ENCODE measurements at places on chromosomes 2 and 18.
A peak's percentile ranks its signal among the peaks of the same experiment; 100 is the strongest.

- H3K36me3 ChIP-seq: no peaks in the 10 kb centered on the region
- no peak overlapping the region for H3K27ac ChIP-seq
- DNase-seq: no peak
- no peak overlapping the region for H3K4me3 ChIP-seq
- H3K27me3 ChIP-seq: no peaks in the 10 kb centered on the region
These were observed 1014.3 kb downstream of the CBLN2 start for GRCh38 chr18:71529703-71530303.

- H3K27me3 ChIP-seq: no peaks in the 10 kb centered on the region
- peaks cover 93% of the 10 kb centered on the region for H3K4me1 ChIP-seq
- H3K4me3 ChIP-seq: peak overlapping the region; percentile 78
- H3K27ac ChIP-seq: peak overlapping the region; percentile 55
These were observed 12.8 kb downstream of the ARHGAP25 start for GRCh38 chr2:68747413-68747812.

DNA sequence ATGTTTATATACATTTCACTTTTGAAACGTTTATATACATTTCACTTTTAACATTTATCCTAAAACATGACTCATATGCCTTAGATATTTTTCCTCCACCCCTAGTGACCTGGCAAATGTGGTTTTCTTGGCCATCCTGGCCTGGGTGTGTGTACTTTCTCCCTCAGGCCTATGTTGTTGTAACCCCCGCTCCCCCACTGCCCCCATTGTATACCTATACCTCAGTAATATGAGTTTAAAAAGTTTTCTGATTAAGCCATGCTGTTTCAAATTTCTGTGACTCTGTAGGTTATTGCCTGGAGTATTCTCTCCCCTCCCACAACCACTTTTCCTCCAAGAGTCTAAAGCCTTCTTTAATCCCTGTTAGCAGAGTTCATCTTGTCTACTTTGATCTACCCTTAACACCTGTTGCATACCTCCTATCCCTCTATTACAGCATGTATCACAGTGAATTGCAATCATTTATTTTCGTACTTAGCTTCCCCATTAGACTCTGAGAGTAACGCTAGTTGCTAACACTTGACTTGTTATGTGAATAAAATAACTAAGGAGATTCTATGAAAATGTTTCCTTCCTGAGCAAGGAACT is 67.9 kb downstream of the LCLAT1 start:
- H3K27me3 ChIP-seq: no peaks in the 10 kb centered on the region
- no peak for DNase-seq
- no peak overlapping the region for H3K4me3 ChIP-seq
- peaks cover 14% of the 10 kb centered on the region for H3K36me3 ChIP-seq
- H3K27ac ChIP-seq: no peak overlapping the region

GRCh38 chr18:23266717-23267446 is 131.6 kb downstream of the CABLES1 start:
- H3K4me3 ChIP-seq: no peak overlapping the region
- no peak overlapping the region for H3K27ac ChIP-seq
- H3K36me3 ChIP-seq: peaks cover 12% of the 10 kb centered on the region

Data from activated T-cell treated with anti-CD3 and anti-CD28 coated beads, Interleukin-2, amount 50 U/mL, for 72 hours (primary cell).